ENCODE measurements at places on chromosomes 7 and 10. TPM values are rescaled to one million over a fixed set of nuclear protein-coding genes. Genes with fewer than 3 reads are reported as not detected.

The ZNF488 gene
- total RNA-seq: not detected

GRCh38 chr10:103259989-103260388 is 14.3 kb downstream of the RPEL1 start:
- no peak for DNase-seq

The ZNF467 gene
- total RNA-seq: 2.2 TPM

The LIPJ gene
- total RNA-seq: not detected

DNA sequence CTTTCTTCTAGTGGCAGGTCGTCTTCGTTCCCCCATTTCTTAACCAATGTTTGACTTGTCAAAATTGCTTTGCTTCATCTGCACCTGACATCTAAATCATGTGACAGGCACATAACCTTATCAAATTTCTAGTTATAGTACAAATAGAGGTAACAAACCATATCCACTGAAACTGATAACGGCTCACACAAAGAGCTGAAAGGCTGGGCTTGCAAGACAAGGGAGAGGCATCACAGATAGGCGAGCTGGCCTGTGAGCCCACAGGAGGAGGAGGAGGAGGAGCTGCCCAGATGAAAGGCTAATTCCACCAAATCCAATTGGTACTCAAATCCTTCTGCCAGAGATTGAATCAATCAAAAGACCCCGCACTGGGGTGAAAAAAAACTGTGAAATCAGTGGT is 80.2 kb upstream of the NEBL start:
- DNase-seq: no peak

The ITIH5 gene
- not detected for total RNA-seq

All from CD8-positive, alpha-beta T cell (primary cell).